SW480 (cell line): ENCODE measurements at places on chromosomes 5 and 9.

DNA sequence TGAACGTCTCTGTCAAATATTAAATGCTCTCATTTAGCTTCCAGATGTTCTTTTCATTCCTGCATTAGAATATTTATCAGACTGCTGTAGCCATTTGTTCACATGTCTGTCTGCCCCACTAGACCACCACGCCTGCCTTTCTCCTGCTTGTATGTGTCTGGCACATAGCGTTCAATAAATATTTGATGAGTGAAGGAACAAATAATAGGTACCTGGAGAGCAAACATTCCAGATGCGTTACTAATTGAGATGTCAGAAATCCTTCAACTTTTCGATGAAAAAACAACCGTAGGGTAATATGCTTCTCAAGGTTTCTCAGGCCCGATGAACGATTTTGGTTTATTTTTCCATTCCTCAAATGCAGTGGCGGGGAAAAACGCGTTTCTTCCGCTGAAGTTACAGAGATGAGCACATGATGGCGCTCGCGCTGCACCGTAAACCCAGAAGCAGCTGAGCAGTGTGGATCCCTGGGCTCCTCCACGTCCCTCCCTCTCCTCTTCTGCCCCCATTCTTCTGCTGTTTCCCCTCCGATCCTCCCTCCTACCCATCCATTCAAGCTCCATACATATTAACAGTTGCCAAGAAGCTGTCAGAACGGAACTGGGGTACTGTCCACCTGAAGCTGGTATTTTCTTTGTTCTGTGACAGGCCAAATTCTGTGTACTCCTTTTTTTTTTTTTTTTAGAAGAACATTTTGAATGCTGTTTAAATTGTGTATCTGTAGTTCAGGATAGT lies 245.4 kb downstream of the MPDZ start:
- peak; percentile 42 for DNase-seq

DNA sequence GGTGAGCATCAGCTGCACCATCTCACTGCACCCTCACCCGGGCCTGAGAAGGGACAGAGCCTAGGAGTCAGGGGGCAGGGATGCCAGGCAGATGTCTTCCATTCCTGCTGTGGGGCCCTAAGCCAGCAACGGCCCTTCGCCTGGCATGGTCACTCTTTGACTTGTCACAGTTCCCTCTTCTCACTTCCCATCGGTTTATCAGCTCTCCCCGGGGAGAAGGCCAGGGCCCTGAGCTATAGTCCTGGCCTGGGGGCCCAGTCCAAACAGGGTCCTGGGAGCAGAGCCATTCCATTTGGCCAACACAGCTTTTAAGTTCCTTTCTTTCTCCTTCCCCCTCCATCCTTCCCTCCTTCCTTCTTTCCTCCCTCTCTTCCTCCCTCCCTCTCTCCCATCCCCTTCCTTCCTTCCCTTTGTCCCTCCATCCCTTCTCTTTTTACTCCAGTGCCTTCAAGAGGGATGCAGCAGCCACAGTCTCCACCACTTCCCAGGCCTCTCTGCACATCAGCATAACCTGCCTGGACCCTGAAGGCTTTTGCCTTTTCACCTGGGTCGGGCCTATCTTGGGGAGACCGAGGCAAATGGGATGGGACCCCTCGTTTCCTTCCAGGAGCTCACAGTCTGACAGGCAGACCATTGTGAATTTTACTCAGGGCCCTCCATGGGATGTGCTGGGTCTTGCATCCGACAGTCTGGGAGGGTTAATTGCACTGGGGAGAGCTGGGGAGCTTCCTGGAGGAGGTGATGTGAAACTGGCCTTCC lies 4.2 kb downstream of the COL5A1 start:
- no peak for DNase-seq

GRCh38 chr5:127839496-127840197 lies 136.5 kb downstream of the CCDC192 start:
- no peak for DNase-seq

GRCh38 chr5:82234885-82235284 lies 43.3 kb downstream of the RPS23 start:
- peak; percentile 9 for DNase-seq

DNA sequence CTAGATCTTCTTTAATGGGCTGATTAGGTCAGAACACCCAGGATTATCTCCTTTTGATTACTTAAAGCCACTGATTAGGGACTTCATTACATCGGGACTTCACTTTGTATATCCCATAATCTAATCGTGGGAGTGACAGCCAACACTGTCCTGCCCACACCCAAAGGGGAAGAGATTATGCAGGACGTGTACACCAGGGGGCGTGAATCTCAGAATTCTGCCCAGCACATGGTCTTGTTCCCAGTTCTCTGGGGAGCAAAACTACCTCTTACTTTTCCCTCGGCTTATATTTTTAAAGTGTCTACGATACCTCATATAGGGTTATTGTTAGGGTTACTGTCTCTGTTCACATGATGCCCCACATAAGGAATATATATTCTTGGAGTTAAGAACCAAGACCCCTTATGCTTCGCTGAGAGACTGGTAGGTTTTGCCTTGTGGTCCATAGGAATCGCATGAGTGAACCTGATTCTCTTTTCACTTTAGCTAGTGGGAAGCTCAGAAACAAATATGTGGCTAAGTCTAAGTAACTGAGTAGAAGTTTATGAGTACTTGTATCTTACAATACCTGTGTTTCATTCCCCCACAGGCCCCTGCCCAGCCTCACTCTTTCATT lies 192.7 kb downstream of the GNA14 start:
- peak; percentile 20 for DNase-seq

DNA sequence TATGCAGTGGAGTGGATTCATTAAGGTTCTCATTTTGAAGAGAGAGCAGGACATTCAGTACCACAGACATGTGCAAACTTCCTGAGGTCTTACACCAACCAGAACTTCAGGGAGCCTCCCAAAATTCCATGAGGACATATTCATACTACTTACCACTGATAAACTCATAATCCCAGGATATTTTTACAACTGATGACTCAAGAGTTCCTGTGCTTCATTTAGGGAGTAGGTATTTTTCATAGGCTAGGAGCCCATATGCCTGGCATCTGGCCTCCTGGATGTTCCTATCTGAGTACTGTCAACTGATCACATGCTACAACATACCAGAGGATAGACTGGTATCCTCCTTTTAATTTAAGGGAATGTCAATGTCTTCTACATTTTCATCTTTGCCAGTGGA lies 578.0 kb downstream of the EFNA5 start:
- no peak for DNase-seq

DNA sequence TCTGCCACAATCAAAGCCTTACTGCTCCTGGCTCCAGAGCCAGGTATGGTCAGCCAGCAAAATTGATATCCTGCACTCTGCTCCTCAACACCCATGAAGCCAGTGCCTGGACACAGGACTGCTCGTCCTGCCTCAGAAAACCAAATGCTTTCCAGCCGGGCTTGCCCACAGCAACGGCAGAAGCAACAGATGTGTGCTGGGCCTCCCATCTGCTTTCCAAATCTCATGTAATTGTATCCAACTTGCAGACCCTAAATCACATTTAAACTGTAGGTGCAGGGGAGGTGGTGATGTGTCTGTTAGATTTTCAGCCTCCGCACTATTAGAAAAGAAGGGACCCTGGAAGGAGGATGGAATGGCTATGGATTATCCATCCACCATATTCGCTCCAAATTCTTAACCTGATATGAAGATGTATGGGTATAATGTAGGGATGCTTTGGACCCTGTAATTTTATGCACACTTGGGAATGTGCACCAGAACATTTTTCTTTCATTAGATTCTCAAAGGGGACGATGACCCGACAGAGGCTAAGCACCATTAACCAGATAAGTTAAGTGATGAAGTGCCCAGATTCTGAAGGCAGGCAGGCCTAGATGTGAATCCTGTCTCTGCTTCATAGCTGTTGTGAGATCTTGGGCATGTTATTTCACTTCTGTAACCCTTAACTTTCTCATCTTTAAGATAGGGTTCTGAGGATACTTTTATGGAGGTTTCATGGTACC lies 58.2 kb downstream of the EXOSC2 start:
- DNase-seq = no peak

DNA sequence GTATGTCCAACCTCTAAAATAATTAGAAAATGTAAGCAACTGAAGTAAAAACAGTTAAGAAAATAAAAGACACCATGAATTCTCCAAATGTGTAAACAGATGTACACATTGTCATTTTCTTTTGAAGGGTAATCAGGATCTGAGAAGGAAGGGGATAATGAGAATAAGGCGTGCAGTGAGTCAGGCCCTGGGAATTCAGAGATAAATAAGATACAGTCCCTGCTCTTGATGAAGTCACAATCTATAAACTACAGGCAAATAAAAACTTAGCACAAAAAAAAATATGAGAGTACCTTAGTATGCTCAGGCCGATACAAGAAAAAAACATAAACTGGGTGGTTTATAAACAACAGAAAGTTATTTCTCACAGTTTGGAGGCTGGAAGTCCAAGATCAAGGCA lies 315.3 kb downstream of the DNAH5 start:
- no peak for DNase-seq

DNA sequence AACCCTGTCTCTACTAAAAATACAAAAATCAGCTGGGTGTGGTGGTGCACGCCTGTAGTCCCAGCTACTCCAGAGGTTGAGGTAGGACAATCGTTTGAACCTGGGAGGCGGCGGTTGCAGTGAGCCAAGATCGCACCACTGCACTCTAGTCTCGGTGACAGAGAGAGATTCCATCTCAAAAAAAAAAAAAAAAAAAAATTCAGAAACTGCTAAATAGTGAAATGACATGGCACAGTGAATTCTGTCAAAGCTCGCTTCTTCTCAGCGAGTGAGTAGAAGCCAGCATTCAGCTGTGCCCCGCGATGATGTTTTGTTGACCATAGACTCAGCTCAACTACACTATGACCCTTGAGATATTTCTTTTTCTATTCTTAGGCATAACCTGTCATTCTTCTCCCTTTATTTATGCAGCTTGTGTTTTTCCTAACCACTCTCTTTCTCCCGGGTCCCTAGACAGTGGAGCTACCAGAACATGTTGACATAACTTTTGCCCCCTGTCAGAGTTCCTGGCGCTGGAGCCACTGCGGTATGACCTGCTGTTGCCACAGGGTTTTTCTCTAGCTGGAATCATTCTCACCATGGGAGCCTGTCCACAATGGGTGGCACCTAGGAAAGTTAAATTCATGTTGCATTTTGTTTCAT lies 13.5 kb upstream of the IQGAP2 start:
- no peak for DNase-seq

DNA sequence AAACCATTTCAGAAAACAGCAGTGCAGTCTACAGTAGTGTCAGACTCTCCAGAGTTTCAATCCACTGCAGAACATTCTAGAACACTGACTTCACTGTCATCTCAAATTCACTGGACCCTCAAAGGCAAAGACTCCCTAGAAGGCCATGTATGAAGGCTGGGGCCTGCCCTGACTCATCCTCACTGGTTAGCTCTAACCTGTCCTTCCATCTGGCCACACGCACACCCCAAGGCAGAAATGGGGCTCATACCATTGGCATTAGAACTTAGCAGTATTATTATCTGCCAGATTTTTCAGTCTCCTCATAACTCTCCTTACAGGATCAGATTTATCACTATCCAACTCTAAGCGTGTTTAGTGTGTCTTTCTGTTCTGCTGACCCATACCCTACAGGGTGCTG lies 20.4 kb downstream of the S1PR3 start:
- DNase-seq = no peak
